Regular cardiac myocyte (primary cell): ENCODE measurements at places on chromosomes 4 and X. TPM values are rescaled to one million over a fixed set of nuclear protein-coding genes. Genes with fewer than 3 reads are reported as not detected.

The VCX3B gene
- not detected in 2 replicates for total RNA-seq

The ZAR1 gene
- not detected in 2 replicates for total RNA-seq

The S100P gene
- total RNA-seq, result not detected in 2 replicates

The FREM3 gene
- under 0.01 TPM in 2 replicates for total RNA-seq

The TCEANC gene
- total RNA-seq, result 2.7 and 7.0 TPM in 2 replicates

The CXCR3 gene
- not detected in 2 replicates for total RNA-seq

The FGFBP2 gene
- not detected in 2 replicates for total RNA-seq

The F8A2 gene
- total RNA-seq, result not detected in 2 replicates

The UBL4A gene
- 42.4 and 51.3 TPM in 2 replicates for total RNA-seq

The DLG3 gene
- 13.8 TPM in 2 replicates for total RNA-seq

The USP17L25 gene
- total RNA-seq, result not detected in 2 replicates

The COX7B2 gene
- not detected in 2 replicates for total RNA-seq

The TMPRSS11A gene
- not detected in 2 replicates for total RNA-seq

The BEND2 gene
- total RNA-seq, result not detected in 2 replicates

The KLHL13 gene
- 3.4 and 7.1 TPM in 2 replicates for total RNA-seq
